ENCODE measurements at places on chromosomes 2 and 18.

- DNase-seq: no peak
Measured at GRCh38 chr18:41593171-41593675, 361.8 kb upstream of the PIK3C3 start.

GRCh38 chr2:120293096-120294007 lies 40.7 kb downstream of the RALB start:
- no peak for DNase-seq

GRCh38 chr2:178946494-178946893 lies 103.4 kb downstream of the CCDC141 start:
- DNase-seq: no peak

- peak; percentile 97 for DNase-seq
Measured at GRCh38 chr18:59957957-59958356, 58.2 kb downstream of the PMAIP1 start.

- no peak for DNase-seq
Measured at GRCh38 chr2:180705122-180705521, 275.3 kb upstream of the UBE2E3 start.

DNA sequence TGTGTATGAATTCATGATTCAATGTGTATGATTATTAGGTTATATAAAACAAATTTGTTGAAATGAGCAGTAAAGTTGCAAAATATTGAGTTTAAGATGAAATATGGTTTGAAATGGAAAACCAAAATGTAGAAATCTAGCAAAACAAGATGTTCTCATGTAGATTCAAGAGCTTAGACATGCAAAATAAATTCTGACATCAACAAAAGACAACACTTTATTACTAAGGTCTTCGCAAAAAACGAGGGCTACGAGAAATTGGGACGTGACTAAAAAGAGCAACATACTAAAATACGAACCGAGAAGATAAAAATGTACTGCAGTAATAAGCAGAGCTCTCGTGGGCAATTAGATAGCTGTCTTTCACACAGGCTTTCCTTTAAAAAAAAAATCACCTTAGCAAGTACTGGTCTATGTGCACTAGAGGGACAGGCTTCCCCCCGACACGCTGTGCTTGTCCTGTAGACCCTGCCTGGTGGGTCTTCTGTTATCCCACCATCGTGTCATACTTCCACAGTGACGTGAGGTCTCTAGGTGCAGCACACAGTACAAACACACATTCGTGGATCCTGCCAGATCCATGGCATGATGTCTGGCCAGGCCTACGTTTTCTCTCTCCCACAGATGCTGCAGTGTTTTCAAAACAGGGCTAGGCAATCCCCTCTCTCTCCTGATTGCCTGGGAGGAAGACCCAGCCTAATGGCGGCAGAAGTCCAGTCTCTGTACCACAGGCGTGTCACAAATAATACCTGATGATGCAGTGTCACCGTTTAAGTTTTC lies 240.8 kb downstream of the TCF4 start:
- DNase-seq: no peak

- DNase-seq: no peak
Measured at GRCh38 chr2:239913636-239914417, 111.3 kb downstream of the NDUFA10 start.

- DNase-seq: no peak
Measured at GRCh38 chr2:69213782-69214181, 173.2 kb downstream of the GFPT1 start.

DNA sequence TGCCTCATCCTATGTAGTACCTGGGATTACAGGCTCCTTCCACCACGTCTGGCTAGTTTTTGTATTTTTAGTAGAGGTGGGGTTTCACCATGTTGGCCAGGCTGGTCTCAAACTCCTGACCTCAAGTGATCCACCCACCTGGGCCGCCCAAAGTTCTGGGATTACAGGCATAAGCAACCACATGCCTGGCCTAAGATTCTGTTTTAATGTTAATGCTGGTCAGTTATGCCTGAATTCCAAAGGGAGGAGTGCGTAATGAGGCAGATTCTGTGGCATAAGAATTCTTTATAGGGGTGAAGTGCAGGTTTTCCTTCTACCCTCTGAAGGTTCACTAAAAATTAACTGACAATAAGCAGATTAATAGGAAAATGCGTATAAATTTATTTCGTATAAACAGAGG lies 1343.8 kb upstream of the LRRTM1 start:
- no peak for DNase-seq

GRCh38 chr2:176763130-176763529 lies 449.5 kb upstream of the HNRNPA3 start:
- no peak for DNase-seq

- DNase-seq: peak; percentile 29
Measured at GRCh38 chr2:126699716-126700581, 44.0 kb downstream of the GYPC start.

DNA sequence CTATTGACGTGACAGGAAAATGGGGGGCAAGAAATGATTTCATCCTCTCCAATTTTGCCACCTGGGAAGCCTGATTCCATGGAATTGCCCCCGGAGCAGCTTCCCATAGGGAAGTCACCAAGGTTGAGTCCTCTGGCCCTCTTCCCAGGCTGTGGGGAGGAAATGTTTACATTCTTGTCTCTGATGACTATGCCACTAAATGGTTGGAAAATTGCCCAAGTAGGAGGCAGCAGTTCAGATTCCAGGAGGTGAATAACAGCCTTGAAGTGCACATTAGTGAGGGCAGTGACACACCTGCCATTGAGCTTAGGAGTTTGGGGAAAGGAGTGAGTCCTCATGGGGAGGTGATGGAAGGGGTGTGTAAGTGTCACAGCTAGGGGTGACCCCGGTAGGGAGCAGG lies 449.2 kb upstream of the DCC start:
- DNase-seq: peak; percentile 99

- DNase-seq: no peak
Measured at GRCh38 chr2:236892721-236893120, 193.0 kb upstream of the COPS8 start.

DNA sequence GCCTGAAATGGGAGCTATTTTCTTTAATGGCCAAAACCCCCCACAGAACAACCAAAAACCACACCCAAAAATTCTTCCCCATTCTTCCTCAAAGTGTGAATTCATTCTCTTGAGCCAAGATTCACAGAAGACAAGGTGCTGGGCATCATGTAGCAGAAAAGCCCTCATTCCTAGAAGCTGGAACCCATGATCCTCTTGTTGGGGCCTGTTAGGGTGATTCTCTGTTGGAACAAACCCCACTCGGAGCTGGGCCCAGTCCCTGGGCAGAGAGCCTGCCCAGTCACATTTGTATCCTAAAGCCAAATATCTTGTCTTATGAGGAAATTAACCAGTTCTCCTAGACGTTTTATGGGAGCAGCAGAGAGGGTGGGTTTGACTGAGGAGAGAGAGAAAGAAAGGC lies 22.8 kb upstream of the VPS4B start:
- no peak for DNase-seq

DNA sequence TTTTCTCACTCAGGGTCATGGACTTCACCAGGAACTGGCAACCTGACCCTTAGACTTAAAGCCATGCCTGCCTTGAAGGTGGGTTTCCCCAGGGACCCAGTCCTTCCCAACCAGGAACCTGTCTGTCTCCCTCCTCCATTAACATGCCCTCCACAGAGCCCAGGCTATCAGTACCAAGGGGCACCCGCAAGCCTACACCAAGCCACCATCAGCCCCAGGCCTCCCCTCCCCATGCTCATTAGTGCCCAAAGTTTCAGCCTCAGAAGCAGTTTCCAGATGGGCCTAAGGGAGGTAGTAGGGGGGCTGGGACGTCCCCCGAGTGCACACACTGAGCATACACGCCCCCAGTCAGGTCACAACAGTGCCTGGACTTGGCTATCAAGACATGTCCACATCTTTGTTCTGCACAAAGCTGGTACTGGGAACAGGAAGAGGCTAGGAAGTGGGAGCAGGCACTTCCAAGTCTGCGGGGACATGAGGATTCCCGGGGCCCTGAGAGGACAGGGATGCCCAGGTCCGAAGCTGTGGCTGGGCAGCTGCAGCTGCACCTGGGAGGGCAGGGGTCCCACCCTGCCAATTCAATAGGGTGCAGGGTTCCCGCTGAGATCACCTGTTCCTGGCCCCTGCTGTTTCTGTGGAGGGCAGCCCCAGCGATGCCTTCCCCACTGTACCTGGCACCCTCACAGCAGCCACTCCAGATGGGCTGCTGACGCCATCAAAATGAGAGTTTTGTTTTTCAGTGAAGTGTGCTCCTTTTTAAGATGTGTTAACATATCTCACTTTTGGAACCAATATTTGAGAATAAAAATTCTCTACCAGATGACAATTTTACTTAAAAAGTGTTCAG lies 731.4 kb downstream of the NR4A2 start:
- DNase-seq: no peak

- DNase-seq: no peak
Measured at GRCh38 chr18:74274700-74275099, 17.1 kb downstream of the CYB5A start.

GRCh38 chr2:158478237-158478636 lies 21.5 kb downstream of the PKP4 start:
- no peak for DNase-seq

DNA sequence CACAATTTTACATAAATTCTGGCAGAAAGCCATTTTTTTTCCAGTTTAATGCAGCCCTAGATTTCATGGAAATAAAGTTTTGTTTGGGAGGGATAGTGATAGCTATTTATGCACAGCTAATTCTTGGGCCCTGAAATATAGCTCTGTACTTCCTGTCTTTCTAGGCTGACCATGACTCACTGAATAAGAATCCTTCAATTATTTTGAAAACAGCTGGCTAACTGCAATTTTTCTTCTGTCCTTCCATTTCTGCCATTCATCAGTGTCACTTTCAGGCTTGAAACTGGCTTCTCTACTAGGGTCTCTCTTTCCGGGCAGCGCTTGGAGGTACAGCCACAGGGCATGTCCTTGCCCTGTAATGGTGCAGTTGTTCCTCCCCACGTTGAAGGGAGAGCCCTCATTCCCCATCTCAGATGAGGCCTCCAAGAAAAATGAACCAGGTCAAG lies 97.1 kb upstream of the TMEM178A start:
- no peak for DNase-seq

- peak; percentile 89 for DNase-seq
Measured at GRCh38 chr18:75210274-75211001, at the start of gene TSHZ1. TSHZ1 (plus strand) TSS chr18:75210797; CDS start chr18:75211877, 1,080 bp downstream.

GRCh38 chr2:241381872-241382271 lies 25.8 kb downstream of the FARP2 start:
- no peak for DNase-seq

GRCh38 chr2:143474586-143474985 lies 345.4 kb downstream of the ARHGAP15 start:
- no peak for DNase-seq

- no peak for DNase-seq
Measured at GRCh38 chr18:69998523-69998987, 50.9 kb upstream of the CD226 start.

DNA sequence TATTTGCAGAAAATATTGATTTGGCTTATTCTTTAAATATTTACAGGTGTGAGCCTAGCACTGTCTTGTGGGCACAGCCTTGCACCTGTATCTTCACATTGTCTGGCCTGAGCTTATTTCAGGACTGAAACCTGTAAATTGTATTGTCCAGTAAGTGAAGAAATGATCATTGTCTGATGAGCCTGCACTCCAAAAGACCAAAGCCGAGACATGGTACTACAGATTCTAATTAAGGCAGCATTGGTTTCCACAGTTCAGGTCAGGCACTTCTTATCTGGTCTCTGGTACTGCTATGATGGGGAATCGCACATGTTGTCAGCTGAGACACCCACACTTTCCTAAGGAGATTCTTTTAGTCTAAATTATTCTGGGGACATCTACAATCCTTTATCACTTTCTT lies 479.0 kb downstream of the TDRD15 start:
- DNase-seq: no peak

GRCh38 chr2:15303874-15304273 lies 257.3 kb downstream of the NBAS start:
- DNase-seq: no peak

GRCh38 chr18:11818486-11819203 lies 32.6 kb upstream of the CHMP1B start:
- no peak for DNase-seq

DNA sequence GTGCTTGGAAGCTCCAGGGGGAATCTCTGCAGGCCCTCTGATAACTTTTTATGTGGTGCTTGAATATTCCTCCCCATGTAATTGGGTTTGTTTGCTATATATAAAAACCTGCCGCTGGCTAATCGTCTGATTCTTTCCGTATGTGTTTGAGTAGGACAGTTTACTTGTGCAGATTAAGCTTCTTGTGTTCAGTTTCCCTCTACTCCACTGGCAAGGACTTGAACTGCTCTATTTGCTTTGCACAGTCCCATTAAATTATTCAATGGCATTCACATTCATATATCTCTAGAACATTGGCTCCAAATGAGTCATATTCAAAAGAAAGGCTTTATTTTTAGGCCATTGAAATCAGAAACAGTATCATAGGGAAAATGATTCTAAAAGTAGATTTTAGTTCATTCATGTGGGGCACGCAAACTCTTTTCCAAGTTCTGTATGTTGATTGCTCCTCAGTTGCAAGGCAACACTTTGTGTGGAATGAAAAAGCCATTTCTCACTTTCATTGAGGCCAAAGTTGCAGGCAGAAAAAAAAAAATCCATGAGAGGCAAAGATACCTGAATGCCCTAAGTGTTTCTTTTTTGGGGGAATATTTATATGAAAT lies 1682.3 kb upstream of the PIK3C3 start:
- DNase-seq: no peak

- DNase-seq: no peak
Measured at GRCh38 chr2:88296247-88296646, 126.1 kb downstream of the THNSL2 start.

DNA sequence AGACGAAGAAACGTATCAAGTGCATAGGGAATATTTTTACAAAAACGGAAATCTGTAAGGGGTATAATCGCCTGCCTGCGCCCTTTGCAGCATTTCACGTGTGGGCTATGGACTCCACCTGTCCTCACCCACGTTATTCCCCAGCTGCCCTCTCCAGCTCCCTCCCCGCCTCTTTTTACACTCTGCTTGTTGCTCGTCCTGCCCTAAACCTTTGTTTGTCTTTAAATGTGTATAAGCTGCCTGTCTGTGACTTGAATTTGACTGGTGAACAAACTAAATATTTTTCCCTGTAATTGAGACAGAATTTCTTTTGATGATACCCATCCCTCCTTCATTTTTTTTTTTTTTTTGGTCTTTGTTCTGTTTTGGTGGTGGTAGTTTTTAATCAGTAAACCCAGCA lies 169.4 kb upstream of the SIX3 start:
- peak; percentile 53 for DNase-seq

DNA sequence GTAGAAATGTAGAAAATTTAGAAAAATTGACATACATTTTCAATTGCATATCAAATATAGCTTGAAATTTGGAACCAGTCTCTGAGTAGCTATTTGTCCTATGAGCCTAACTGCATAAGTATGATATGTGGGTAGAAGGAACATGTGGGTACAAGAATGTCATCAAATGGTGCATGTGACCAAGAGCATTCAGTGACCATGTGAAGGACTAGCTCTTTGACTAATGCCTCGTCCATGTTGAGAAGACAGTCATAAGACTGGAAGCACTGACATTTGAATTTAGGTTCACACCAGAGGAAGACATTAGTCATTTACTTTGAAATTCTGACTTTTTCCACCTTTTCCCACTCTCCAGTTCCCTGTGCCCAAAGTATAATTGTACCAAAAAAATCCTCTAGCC lies 12.6 kb downstream of the MRPL44 start:
- DNase-seq: no peak

- peak; percentile 4 for DNase-seq
Measured at GRCh38 chr2:16632598-16632997, 33.0 kb downstream of the CYRIA start.

- no peak for DNase-seq
Measured at GRCh38 chr18:68769461-68769860, 28.4 kb upstream of the CCDC102B start.

GRCh38 chr2:170723446-170723958 lies 8.4 kb downstream of the SP5 start:
- DNase-seq: no peak

- DNase-seq: no peak
Measured at GRCh38 chr18:13273800-13274199, 55.2 kb downstream of the LDLRAD4 start.
